Adrenal gland (tissue), 19 donors: ENCODE measurements at places on chromosomes 2 and 18.

GRCh38 chr2:215436705-215437565 is 1.1 kb upstream of the FN1 start:
- peak; percentile 7 for DNase-seq

DNA sequence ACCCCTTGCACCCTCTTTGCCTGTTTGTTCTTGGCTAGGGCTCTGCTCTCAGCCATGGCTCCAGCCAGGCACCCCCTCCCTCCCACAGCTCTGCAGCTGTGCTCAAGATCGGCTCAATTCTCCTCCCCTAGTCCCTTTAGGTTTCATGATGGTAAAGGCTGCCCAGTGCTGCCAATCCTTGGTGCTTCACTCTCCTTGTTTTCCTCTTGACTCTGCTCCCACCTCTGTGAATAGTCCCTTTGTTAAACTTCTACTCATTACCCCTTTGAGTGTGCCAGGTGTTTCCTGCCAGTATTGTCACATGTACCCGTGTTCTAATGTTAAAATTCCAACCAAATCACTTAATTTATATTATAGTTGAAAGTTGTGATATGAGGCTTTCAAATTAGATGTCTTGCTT is 101.0 kb upstream of the CERS6 start:
- no peak for DNase-seq

DNA sequence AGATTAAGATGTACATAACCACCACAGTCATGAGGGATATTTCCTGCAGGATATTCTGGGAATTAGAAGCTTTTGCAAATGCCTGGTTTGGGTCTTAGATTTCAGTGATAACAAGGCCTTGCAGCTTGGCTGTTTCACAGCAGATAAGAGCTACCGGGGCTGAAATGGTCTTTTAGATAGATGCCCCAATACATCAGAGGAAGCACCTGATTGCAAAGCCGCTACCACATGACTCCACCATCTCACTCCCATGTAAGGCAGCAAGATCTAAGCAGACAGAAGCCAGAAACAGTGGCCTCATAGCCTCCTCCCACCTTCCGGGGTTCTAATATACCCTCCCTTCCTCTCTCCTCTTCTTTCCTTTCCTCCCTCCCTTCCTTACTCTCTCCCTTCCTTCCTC is 31.1 kb upstream of the EPG5 start:
- DNase-seq: no peak

GRCh38 chr2:48233005-48233404 is 296.9 kb upstream of the STON1 start:
- no peak for DNase-seq

GRCh38 chr18:56389190-56389589 is 249.2 kb downstream of the TXNL1 start:
- no peak for DNase-seq

DNA sequence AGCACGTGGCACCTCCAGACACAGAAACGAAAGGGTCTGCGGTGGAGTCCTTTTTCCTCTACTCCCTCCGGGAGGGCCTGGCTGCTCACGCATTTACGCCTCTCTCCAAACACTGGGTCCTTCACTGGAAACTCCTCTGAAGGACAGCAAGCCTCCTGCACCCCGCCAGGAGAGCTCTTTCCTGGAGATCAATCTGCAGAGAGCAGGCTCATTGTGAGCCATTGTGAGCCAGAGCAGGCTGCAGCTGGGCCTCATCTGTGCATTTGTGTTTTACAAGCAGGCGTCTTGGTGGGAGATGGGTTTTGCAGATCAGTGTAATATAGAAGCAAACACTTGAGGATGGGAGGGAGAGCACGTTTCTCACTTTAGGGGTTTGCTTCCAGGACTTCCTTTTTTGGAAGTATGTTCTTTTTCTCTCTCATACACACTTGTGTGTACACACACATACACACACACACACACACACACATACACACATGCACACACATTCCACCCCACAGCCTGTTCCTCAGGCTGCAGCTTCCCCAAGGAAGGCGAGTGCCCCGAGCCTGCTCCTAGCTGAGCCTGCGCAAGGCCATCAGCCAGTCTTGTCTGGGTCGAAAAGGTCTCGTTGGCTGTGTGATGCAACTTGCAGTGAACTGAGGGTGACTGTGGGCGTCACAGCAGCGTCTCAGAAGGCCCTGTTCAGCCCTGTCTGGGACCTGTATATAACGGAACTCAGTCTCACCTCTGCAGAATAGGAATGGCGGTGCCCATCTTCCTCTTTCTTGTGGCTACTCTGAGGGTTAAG is 163.5 kb downstream of the GLI2 start:
- DNase-seq: no peak
